Activated CD4-positive, CD25-positive, alpha-beta regulatory T cell (primary cell): ENCODE measurements at places on chromosomes 5 and 9.

- DNase-seq: no peak
Measured at GRCh38 chr9:136516191-136516654, 29.6 kb downstream of the NOTCH1 start.

DNA sequence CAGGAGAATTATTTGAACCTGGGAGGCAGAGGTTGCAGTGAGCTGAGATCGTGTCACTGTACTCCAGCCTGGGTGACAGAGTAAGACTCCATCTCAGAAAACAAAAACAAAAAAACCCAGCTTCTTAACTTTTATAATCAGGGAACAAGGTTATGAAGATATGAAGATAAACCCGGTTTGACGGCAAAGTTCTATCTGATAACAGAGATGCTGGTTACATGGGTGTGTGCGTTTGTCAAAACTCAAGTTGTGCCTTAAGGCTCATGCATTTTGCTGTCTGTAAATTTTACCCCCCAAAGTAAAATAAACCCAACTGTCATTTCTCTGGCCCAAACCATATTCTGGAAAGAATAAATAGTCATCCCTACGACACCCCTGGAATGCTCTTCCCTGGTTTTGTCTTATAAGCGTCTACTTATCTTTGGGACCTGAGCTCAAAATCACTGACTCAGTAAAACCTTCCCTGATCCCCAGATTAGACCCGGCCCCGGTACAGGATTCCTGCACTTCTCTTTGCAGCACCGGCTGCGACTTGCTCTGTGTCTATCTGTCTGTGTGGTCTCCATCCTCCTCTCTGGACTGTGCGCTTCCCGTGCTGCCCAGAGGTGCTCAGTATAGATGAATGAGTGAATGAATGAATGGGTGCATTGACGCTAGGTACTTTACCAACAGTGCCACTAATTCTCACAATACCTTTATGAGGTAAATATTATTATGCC, 172.2 kb downstream of the DAB2IP start:
- no peak for DNase-seq

- no peak for DNase-seq
Measured at GRCh38 chr9:90065851-90066250, 461.0 kb downstream of the GADD45G start.

DNA sequence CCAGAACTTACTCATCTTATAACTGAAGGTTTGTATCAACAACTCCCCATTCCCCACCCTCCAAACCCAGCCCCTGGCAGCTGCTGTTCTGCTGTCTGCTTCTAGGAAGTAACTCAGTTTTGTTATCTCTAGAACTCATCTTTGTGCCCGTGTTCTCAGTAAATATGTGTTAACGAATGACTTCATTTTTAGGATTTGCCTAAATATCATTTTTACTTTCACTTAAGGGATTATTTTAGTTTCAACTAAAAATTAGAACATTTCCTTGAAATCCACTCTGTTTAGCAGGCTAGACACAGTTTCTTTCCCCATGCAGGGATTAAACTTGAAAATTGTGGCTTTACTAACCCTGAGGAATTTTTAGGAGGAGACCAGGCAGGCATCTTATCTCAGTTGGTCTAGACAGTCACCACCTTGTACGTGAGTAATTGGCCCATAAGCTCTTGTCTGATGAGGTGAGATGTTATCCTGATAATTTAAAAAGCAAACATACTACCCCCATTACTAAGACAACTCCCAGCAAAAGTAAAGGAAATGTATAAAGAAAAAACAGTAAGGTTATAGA, 68.2 kb upstream of the TNFAIP8 start:
- DNase-seq: no peak

DNA sequence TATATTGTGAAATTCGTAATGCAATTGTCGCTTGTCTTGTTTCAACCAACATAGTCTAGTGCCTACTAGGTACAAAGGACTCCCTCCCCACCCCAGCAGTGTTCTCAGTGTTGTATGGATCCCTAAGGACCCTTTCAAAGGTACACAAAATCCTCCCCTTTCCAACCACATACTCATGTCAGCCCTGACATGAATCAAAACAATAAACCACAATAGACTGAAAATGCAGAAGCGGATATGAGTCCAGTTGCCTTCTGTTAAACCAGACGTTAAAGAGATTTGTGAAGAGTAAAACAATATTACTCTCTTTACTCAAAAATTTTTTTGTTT, 82.4 kb upstream of the IFNK start:
- DNase-seq: no peak

GRCh38 chr9:70510157-70510770, 95.8 kb upstream of the KLF9 start:
- DNase-seq: no peak

DNA sequence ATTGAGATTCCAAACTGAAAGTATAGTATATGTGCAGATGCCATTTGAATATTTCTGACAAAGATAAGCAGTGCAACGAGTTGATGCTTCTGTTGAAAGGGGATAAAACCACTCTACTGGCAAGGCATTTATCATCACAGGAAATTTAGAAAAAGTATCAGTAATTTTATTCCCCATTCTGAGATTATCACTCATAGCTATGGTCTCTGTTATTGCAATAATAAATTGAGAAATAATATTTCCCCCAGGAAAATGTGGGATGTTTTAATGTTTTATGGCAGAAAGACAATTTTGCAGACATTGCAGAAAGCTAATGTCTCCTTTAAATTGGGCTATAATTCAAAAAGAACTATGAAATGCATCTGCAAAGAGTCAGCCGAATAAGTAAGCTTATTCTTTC, 1612.7 kb upstream of the ACO1 start:
- DNase-seq: no peak
